ENCODE measurements at places on chromosomes 11 and 22.

GRCh38 chr11:131999955-132000354, 629.5 kb downstream of the NTM start:
- no peak for DNase-seq

DNA sequence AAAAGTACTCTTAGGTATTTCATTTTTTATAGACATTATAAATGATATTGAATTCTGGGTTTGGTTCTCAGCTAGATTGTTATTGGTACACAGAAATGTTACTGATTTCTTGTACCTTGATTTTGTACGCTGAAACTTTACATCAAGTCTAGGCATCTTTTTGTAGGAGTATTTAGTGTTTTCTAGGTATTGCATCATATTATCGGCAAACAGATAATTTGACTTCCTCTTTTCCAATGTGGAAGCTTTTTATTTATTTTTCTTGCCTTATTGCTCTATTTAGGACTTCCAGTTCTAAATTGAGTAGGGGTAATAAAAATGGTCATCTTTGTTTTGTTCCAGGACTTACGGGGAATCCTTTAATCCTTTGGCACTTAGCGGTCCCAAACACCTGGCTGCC, 676.6 kb upstream of the CCDC179 start:
- DNase-seq = no peak

DNA sequence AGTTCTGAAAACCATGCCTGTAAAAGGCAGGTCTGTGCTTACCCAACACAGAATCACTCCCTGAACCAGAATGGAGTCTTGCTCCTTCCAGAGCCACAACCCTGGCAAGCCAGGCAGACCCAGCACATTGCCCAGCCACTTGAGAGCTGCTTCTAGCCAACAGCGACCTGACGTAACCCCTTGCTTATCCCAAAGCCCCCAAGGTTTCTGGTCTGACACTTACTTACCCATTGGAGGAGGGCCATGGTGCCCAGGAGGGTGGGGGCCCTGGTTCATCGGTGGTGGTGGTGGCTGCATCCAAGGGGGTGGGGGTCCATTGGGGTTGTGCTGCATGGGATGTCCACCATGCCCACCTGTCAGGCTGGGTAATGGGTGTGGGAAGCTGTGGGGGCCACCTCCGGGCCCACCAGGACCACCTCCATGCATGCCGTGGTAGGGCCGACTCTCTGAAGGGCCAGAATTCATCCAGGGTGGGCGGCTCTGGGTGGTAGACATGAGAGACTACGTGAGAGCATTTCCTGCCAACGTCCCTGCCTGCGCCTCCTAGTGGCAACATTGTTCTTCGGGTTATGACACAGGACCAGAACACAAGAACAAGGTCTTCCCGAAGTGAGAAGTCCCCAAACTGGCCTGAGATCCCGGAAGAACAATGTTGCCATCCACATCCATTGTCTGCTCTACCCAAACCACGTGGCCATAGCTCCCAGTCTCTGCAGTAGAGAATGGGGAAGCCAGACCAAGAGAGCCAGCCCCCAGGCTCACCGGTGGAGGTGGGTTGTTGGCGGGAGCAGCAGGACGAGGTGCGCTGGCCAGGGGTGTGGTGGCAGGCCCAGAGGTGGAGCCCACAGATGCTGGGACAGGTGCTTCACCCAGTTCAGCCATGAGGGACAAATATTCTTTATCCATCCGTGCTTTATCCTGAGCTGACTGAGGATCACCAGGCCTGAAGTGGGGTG, 7.8 kb upstream of the PYGM start:
- peak; percentile 45 for DNase-seq

GRCh38 chr11:118012083-118012669, 26.0 kb downstream of the IL10RA start:
- no peak for DNase-seq

DNA sequence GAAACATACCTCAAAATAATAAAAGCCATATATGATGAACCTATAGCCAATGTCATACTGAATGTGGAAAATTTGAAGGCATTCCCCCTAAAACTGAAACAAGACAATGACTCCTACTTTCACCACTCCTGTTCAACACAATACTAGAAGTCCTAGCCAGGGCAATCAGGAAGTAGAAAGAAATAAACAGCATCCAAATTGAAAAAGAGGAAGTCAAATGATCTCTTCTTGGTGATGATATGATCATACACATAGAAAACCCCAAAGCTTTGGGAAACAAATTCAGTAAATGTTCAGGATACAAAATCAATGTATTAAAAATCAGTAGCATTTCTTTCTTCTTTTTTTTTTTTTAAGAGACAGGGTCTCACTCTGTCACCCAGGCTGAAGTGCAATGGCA, 109.9 kb downstream of the DLG2 start:
- no peak for DNase-seq

DNA sequence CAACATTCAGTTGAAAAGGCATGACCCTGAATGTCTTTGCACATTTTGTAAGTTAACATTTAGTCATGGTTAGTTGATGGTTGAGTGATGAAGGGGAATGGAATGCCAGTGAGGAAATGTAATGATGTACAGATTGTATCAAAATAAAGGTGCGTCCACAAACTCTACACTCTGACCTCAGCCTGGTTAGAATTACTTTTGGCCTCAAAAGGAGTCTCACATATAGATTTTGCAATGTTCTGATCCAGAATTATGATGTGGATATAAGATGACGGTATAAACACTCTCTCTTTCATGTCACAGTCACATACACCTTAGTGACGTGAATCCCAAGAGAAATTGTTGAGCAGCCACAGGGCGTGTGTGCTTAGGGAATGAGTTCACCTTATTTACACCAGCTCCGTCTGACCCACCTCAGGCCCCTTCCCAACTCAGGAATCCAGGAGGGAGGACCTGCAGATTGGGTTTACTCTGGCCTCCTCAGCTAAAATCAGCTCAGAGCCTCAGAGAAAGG, 100.1 kb downstream of the RDX start:
- no peak for DNase-seq

GRCh38 chr11:107769189-107769588, 57.3 kb upstream of the SLN start:
- peak; percentile 8 for DNase-seq

- no peak for DNase-seq
Observed at GRCh38 chr11:110177086-110177456, 83.9 kb downstream of the ZC3H12C start.

GRCh38 chr11:27420722-27421572, 51.6 kb downstream of the LGR4 start:
- no peak for DNase-seq

DNA sequence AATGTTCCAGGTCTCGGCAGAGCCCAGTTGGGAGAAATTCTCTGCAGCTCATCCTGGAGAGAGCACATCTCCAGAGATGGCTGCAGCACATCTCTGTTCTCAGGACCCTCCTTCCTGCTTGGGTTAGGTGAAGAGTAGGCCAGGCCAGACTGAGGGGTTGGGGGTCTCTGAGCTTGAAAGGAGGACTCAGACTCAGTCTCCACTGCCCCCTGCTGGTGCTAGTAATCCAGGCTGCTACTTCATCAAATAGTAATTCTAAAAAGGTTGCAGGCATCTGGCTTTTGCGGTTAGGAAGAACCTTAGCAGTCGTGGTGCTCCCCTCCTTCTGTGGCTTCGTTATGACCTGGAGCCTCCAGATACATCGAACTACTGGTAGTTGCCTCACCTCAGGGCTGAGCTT, 9.7 kb downstream of the TUB start:
- DNase-seq = no peak

- DNase-seq = no peak
Observed at GRCh38 chr11:114209343-114209742, 86.9 kb upstream of the NNMT start.

- DNase-seq = no peak
Observed at GRCh38 chr11:48017831-48018527, 37.6 kb downstream of the PTPRJ start.

DNA sequence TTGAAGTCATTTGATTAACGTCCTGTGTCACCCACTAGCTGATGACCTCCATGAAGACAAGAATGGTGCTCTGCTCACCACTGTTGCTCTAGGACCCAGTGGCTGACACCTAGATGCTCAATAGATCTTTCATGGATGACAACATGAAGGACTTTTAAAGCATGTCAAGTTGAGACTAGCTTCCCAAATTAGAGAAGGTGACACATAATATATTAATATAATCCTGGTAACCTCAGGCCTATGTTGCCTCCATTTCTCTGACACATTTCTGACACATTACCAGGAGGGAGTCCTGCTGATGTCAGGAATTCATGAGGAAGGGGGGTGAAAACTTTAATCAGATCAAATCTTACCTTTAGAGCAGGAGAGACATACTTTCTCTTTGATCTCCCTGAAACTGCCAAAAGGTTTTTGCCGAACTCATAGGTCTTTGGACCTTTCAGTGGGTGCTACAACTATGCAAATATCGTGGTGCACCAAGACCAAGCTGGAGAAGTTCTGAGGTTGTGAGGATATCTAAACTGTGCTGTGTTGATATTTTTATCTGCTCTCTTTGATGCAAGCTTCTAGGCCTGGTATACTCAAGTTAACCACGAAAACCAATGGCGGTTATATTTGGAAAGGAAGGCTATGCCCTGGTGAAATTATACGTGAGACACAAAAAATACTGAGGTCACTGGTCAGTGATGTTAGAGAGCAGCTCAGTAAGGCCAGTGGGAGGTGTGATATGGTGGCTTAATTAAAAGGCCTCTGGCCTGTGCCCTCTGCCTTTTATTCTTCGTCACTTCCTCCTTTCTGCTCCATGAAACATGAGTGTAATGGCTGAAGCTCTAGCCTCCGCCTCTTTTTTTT, 13.2 kb upstream of the AMPD3 start:
- DNase-seq = no peak

DNA sequence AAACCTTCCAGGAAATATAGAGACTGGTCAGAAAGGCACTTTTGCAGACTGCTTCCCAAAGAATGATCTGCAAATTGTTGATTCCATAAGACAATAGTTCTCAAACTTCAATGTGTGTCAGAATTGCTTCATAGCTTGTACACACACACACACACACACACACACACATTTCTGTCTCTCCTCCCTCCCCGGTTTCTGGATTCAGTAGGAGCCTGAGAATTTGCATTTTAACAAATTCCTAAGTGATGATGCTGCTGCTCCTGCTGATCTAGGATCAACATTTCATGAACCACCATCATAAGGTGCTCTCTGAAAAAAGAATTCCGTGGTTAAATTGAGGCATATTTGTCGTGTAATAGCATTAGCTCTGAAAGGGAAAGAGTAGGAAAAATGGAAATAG, 35.3 kb upstream of the FZD4 start:
- DNase-seq = no peak

DNA sequence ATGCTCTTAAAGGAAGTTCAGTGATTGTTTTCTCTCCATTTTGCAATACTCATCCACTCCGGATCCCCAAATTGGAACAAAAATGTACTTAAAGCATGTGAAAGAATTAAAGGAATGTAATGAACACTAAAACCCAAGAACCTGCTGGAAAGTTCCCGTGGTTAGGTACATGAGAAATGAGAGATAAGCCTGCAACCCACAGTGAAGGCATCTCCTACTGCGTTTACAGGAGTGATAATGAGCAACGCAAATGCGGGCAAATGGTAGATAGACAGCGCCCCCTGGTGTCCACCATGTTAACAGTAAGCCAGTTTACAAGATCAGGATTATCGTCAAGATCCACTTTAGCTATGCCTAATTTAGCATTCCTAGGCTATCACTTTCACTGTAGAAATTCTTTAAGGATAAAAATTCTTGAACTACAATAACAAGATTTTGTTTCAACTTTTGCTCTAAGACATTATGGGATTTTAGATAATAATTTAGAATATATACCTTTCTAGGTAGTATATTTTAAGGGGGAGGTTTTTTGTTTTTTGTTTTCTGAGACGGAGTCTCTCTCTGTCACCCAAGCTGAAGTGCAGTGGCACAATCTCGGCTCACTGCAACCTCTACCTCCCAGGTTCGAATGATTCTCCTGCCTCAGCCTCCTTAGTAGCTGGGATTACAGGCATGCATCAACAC, 29.9 kb downstream of the ALG9 start:
- peak; percentile 90 for DNase-seq

DNA sequence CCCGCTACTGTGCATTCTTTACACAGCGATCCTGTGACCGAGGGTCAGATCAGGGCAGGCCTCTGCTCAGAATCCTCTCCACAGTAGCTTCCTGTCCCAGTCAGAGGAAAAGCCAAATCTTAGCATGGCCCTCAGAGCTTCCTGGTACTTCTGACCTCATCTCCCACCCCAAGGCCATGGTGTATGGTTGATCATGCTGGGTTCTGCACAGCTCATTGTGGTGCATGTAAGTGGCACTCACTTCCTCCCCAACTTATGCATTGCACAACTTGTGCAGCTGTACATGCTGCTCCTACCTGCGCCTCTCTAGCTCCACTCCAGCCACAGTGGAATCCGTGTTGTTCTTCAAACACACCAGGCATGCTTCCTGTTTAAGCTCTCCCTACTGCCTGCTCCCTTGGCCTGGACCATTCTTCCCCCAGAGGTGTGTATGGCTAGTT, 20.3 kb downstream of the BMAL1 start:
- DNase-seq = no peak

DNA sequence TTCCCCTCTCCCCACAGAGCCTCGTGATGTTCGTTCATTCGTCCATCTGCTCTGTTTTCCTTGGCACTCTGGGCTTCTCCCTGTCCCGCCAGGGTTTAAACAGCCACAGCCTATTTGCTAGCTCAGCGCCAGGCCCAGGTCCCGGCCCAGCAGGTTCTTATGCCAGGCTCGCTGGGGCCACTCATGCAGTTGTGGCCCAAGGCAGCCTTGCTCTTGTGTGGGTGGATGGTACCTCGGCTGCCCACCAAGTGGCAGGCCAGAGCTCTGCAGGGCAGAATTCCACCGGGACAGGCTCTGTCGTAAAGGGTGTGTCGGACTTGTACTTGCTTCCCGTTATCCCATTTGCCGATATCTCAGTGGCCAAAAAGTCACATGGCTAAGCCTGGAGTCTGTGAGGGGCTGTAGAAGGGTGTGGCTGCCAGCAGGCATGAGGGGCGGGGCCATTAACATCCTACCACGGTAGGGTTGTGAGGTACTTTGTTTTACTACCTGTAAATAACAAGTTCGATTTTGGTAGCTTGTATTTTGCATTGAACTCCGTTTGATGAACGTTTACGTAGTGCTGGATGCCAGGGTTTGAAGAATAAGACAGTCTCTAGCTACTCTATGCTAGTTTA, 7.9 kb downstream of the FAM118A start:
- DNase-seq = no peak

GRCh38 chr11:44036811-44037657, 10.7 kb upstream of the ACCSL start:
- peak; percentile 90 for DNase-seq

DNA sequence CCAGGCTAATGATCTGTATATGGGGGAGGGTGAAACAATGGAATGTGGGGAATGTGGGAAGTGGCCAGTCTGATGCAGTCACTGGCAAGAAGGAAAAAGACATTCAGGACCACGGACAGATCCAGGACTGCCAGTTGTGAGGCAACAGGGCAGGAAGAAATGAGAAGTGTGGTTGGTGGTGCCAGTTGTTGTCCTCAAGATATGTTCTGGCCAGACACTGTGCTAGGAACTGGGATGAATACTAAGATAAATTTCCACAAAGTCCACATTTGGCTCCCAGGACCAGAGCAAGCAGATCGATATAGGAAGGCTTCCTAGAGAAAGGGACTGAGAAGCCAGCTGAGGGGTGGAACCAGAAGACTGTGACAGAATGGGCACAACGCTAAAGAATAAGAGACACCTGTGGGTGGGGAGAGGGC, 6.8 kb upstream of the TPBGL start:
- DNase-seq = peak; percentile 50

Measured in muscle of back (tissue), 13 donors.